ENCODE measurements at places on chromosomes 7 and 10.

DNA sequence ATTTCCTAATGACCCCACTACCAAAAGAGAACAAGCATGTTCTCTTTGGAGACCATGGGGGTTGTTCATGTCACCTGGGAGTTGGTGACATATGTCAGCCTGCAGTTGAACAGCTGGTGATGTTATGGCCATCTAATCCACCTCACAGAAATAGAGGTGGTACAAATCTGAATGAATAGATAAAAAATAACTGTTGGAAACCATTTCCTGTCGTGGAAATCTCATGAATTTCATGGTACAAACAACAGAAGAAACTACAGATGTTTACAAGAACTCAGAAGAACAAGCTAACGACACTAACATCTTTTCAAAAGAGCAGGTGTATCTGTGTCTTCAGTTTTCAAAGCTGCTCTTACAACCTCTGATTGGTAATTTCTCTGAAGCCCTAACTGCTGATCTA is 81.3 kb downstream of the RAPGEF5 start:
- no peak for DNase-seq
- no peaks in the 10 kb centered on the region for H3K4me1 ChIP-seq
- H3K4me3 ChIP-seq, result no peak overlapping the region
- no peaks in the 10 kb centered on the region for H3K36me3 ChIP-seq
- H3K27ac ChIP-seq, result no peak overlapping the region

- H3K36me3 ChIP-seq, result no peaks in the 10 kb centered on the region
- H3K27ac ChIP-seq, result no peak overlapping the region
- DNase-seq, result no peak
- H3K27me3 ChIP-seq, result no peaks in the 10 kb centered on the region
- H3K4me1 ChIP-seq, result no peaks in the 10 kb centered on the region
These were observed 155.1 kb downstream of the LSM5 start for GRCh38 chr7:32335107-32335506.

DNA sequence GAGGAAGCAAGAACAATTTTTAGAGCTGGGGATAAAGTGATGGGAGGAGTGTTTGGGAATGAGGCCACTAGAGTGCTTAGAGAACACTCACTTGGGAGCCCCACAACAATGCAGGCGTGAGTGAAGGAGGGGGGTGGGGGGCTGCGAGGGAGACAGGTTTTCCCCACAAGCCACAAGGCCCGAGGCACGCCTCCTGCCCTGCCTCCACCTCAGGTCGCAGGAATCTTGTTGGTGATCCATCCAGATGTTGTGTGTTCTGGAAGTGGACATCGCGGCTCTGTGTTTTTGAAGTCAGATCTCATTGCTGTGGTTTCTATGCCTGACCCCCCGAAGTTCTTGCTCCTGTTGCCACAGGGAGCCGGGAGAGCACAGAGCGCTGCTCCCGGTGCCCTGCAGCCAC is 178.0 kb upstream of the BMPER start:
- H3K4me3 ChIP-seq, result no peak overlapping the region
- no peaks in the 10 kb centered on the region for H3K27me3 ChIP-seq
- no peaks in the 10 kb centered on the region for H3K4me1 ChIP-seq

- H3K4me1 ChIP-seq, result no peaks in the 10 kb centered on the region
- peaks cover 24% of the 10 kb centered on the region for H3K36me3 ChIP-seq
- no peak for DNase-seq
- H3K4me3 ChIP-seq, result no peak overlapping the region
- H3K27me3 ChIP-seq, result no peaks in the 10 kb centered on the region
These were observed 11.7 kb downstream of the MAP3K8 start for GRCh38 chr10:30445711-30446110.

DNA sequence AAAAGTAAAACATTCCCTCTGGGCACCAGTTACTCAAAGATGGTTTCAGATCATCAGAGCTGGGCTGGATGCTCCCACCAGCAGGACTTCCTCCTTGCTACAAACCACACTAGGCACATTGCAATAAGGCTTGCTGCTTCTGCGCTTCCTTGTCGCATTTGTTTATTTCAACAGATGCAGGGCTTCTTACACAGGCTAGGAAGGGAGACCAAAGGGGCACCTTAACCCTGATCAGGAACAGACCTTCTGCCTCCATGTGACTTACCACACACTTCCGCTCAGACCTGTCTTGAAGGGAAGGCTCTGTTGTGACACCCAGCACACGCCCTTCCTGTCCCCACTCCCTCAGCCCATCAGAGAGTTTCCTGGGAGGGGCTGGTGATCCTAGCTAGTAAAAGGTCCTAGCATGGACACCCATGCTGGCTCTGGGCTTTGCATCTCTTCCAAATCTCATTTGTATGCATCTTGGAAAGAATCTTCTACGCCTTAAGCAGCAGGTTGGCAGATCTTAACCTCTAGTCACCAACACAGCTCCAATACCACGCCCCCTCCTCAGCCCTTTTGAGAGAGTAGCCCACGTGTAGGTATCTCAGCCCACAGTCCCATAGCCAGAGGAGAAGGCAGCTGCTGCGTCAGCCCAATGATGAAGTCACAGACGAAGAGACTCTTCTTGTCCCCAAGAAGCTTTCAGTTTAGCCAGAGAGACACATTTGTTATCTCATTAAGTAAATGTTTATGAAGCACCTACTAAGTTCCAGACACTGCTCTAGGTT is 47.1 kb upstream of the SVIL start:
- H3K36me3 ChIP-seq, result peaks cover 8% of the 10 kb centered on the region
- H3K4me3 ChIP-seq, result peak overlapping the region; percentile 26
- peak overlapping the region; percentile 58 for H3K27ac ChIP-seq
- H3K4me1 ChIP-seq, result peaks cover 70% of the 10 kb centered on the region
- peak; percentile 36 for DNase-seq
- H3K27me3 ChIP-seq, result no peaks in the 10 kb centered on the region

DNA sequence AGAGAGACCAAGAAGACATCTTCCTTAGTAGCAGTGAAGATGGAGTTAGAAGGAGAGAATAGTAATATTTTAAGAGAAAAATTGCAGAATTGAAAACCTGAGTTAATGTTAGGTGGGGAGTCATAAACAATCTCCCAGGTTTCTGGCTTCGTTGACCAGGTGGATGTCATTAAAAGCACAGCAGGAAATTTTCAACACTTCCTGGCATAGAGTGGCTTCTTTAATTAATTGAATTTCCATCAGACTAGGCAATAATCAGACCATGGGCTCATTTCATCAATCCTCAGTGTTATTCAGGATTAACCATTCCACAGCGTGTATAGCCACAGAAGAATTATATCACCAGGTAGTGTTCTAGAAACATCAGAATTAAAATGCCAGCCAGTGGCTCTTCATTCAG is 268.2 kb downstream of the CCDC3 start:
- no peak overlapping the region for H3K4me3 ChIP-seq
- no peak overlapping the region for H3K27ac ChIP-seq
- no peaks in the 10 kb centered on the region for H3K36me3 ChIP-seq
- DNase-seq, result no peak
- no peaks in the 10 kb centered on the region for H3K27me3 ChIP-seq

GRCh38 chr7:44693641-44694313 is 54.9 kb upstream of the ZMIZ2 start:
- H3K27me3 ChIP-seq, result no peaks in the 10 kb centered on the region
- no peaks in the 10 kb centered on the region for H3K4me1 ChIP-seq
- no peak overlapping the region for H3K4me3 ChIP-seq
- no peak overlapping the region for H3K27ac ChIP-seq
- peaks cover 81% of the 10 kb centered on the region for H3K36me3 ChIP-seq

- H3K4me1 ChIP-seq, result no peaks in the 10 kb centered on the region
- H3K36me3 ChIP-seq, result no peaks in the 10 kb centered on the region
- H3K27ac ChIP-seq, result no peak overlapping the region
These were observed 7.1 kb upstream of the KLHL7 start for GRCh38 chr7:23098460-23098859.

- no peaks in the 10 kb centered on the region for H3K36me3 ChIP-seq
- peaks cover 73% of the 10 kb centered on the region for H3K4me1 ChIP-seq
- peak overlapping the region; percentile 30 for H3K4me3 ChIP-seq
- no peaks in the 10 kb centered on the region for H3K27me3 ChIP-seq
- H3K27ac ChIP-seq, result no peak overlapping the region
These were observed 21.0 kb downstream of the KLF6 start for GRCh38 chr10:3763852-3764625.

- no peak for DNase-seq
- no peak overlapping the region for H3K4me3 ChIP-seq
- no peaks in the 10 kb centered on the region for H3K27me3 ChIP-seq
- no peaks in the 10 kb centered on the region for H3K4me1 ChIP-seq
- H3K36me3 ChIP-seq, result no peaks in the 10 kb centered on the region
- H3K27ac ChIP-seq, result no peak overlapping the region
These were observed 14.5 kb downstream of the LSMEM1 start for GRCh38 chr7:112495156-112495788.

GRCh38 chr10:77915319-77916105 is 11.0 kb downstream of the DLG5 start:
- no peaks in the 10 kb centered on the region for H3K4me1 ChIP-seq

- H3K27ac ChIP-seq, result no peak overlapping the region
- no peaks in the 10 kb centered on the region for H3K27me3 ChIP-seq
- H3K4me1 ChIP-seq, result no peaks in the 10 kb centered on the region
- peaks cover 76% of the 10 kb centered on the region for H3K36me3 ChIP-seq
- H3K4me3 ChIP-seq, result no peak overlapping the region
- no peak for DNase-seq
These were observed 82.3 kb downstream of the KMT2E start for GRCh38 chr7:105096306-105096705.

GRCh38 chr10:93746844-93747284 is 10.9 kb upstream of the LGI1 start:
- peaks cover 3% of the 10 kb centered on the region for H3K27me3 ChIP-seq
- no peaks in the 10 kb centered on the region for H3K36me3 ChIP-seq
- H3K27ac ChIP-seq, result no peak overlapping the region

- H3K36me3 ChIP-seq, result peaks cover 19% of the 10 kb centered on the region
- no peaks in the 10 kb centered on the region for H3K27me3 ChIP-seq
- no peak overlapping the region for H3K4me3 ChIP-seq
- DNase-seq, result no peak
- H3K4me1 ChIP-seq, result peaks cover 97% of the 10 kb centered on the region
These were observed 15.1 kb downstream of the FAM53B start for GRCh38 chr10:124728830-124729661.

GRCh38 chr10:12348294-12348869 is 965 bp upstream of the CAMK1D start:
- H3K27me3 ChIP-seq, result no peaks in the 10 kb centered on the region
- H3K4me1 ChIP-seq, result peaks cover 28% of the 10 kb centered on the region
- DNase-seq, result no peak
- H3K27ac ChIP-seq, result no peak overlapping the region

GRCh38 chr10:119470920-119471702 is 71.4 kb downstream of the RGS10 start:
- H3K36me3 ChIP-seq, result no peaks in the 10 kb centered on the region
- DNase-seq, result no peak
- no peak overlapping the region for H3K27ac ChIP-seq

GRCh38 chr7:154857728-154858681 is 144.9 kb downstream of the PAXIP1 start:
- no peak for DNase-seq
- no peaks in the 10 kb centered on the region for H3K4me1 ChIP-seq
- no peaks in the 10 kb centered on the region for H3K36me3 ChIP-seq
- H3K4me3 ChIP-seq, result no peak overlapping the region

DNA sequence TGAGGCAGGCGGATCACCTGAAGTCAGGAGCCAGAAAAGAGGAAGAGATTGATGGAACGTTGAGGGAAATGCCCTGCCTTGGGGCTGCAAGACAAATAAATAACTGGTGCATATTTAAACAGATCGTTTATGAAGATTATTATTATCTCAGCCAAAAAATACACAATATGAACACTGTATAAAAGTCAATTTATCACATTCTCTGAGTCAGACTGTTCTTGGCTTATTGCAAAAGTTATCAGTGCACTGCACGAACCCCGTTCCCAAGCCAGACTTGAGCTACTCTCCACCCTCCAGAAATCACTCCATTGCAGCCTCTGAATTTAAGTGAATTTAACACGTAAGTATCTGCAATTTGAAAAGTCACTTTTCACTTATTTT is 1.6 kb downstream of the DNMBP start:
- no peak overlapping the region for H3K4me3 ChIP-seq
- no peak for DNase-seq
- no peaks in the 10 kb centered on the region for H3K27me3 ChIP-seq
- H3K36me3 ChIP-seq, result no peaks in the 10 kb centered on the region
- H3K4me1 ChIP-seq, result peaks cover 13% of the 10 kb centered on the region

- H3K4me3 ChIP-seq, result no peak overlapping the region
- no peak overlapping the region for H3K27ac ChIP-seq
- H3K4me1 ChIP-seq, result no peaks in the 10 kb centered on the region
- no peaks in the 10 kb centered on the region for H3K27me3 ChIP-seq
- no peaks in the 10 kb centered on the region for H3K36me3 ChIP-seq
These were observed 238.2 kb downstream of the BUB3 start for GRCh38 chr10:123392182-123392963.
